ENCODE measurements at places on chromosomes 16 and 17.
A peak's percentile ranks its signal among the peaks of the same experiment; 100 is the strongest.

GRCh38 chr16:19238406-19238805 is 47.1 kb upstream of the CLEC19A start:
- DNase-seq, result no peak

GRCh38 chr16:83968891-83969649 is 1.0 kb downstream of the NECAB2 start:
- DNase-seq, result no peak

GRCh38 chr17:19372439-19372838 is 5.9 kb upstream of the MAPK7 start:
- DNase-seq, result no peak

GRCh38 chr17:12445331-12445730 is 220.4 kb upstream of the MYOCD start:
- no peak for DNase-seq

GRCh38 chr17:35373984-35374765 is 754 bp upstream of the SLFN11 start:
- DNase-seq, result peak; percentile 38

DNA sequence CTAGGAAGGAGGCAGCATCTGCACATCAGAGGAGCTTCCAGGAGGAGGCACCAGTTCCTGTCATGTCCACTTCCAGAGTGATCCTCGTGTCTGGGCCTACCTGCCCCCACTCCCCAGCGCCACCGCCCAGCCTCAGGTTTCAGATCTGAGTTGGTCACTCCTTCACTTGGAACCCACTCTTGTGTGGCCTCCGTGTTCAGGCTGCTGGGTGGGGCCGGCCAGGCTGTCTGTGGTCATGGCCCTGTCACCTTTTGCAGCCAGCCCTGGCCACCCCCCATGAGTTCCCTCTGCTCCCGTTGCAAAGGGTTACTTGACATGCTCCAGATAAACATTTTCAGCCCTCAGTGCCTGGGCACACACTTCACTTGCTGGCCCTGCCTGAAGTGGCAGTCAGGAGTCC is 26.6 kb upstream of the SPPL2C start:
- no peak for DNase-seq

- DNase-seq, result no peak
These were observed 10.3 kb downstream of the MPP3 start for GRCh38 chr17:43822570-43823190.

- DNase-seq, result no peak
These were observed 8.6 kb downstream of the CES4A start for GRCh38 chr16:66996983-66997358.

DNA sequence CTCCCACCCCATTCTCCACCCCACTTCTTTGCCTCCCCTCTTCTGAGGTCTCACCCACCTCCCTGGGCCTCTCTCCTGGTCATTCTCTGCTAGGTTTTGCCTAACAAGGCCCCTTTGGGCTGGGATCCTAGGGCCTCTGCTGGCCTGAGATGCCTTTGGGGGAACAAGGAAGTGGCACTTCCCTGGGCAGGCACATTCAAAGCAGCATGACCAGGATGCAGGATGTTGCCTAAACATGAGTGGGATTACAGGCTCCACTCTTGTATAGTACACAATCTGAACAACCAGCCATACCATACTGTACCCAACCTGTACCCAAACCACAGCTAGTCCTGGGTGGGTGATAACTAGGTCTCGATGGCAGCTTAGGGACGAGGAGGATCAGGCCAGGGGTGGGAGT is 9.0 kb downstream of the GALK1 start:
- DNase-seq, result no peak

GRCh38 chr17:68200689-68201417 is 47.0 kb upstream of the AMZ2 start:
- peak; percentile 74 for DNase-seq

- peak; percentile 40 for DNase-seq
These were observed 2.5 kb downstream of the TTLL6 start for GRCh38 chr17:48814504-48814903.

DNA sequence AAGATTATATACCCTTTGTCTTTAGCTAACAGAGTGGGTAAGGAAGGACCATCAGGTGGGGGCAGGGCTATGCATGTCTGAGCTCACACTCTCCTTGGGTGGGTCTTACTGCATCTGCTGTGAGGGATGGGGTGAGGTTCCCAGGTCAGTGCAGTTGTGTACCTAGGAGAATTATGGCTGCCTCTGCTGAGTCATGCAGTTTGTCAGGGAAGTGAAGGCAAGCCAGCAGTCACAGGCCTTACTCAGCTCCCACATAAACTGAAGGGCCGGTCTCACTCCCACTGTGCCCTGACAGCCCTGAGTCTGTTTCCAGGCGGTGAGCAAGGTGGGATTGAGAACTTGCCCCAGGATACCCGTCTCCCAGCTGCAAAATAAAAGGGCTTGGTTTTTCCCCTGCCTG is 328.6 kb downstream of the MAP2K6 start:
- DNase-seq, result no peak

- no peak for DNase-seq
These were observed 27.5 kb downstream of the KIFC3 start for GRCh38 chr16:57774705-57775285.

DNA sequence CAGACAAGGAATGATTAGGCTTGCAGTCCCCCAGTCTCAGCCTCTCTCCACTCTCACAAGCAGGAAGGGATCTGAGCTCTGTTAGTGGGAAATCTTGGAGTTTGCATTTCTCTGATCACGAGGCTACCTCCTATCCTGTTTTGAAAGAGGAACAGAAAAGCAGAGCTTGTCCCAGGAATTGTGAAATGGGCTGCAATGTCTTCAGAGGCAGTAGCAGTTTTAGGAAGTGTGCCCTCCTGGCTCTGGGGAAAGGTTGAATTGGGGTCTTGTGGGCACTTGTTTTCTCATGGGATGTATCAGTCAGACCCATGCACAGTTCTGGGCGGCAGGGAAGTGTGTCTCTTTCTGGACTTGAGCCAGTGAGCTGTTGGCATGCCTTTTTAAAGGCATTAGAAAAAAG is 22.8 kb downstream of the NUP85 start:
- DNase-seq, result no peak

DNA sequence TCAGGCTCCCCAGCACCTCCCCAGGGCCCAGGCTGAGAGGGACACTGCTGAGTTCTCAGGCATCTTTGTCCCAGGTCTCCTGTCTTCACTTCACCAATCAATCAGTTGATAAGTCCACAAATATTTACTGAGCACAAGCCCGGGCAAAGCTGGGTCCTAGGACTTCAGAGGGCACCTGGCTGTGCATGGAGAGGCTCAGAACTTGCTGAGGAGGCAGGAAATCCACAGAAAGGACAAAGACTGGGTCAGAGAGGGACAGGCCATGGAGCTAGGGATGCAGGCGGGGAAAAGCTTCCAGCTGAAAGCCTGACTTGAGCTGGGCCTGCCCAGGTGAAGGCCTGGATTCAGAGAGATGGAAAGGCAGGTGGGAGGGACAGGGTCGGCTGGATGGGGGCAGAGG is 33.2 kb upstream of the C1QL1 start:
- no peak for DNase-seq

DNA sequence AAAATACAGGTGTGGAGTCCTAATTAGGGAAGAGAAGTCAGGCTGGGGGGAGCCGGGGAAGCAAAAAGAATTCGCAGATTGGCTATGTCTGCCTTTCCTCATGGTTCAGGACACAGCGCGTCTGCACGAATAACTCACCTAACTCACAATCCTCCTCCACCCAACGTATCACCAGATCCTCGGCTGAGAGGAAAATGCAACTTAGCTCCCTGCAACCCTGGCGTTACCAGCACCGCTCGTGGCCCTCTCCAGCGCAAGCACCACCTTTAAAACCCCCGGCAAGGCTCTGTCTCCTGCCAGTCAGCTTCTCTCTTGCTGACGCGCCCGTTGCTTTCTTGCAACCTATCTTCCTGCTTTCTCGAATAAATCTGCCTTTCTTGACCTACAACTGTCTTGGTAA is 49.8 kb upstream of the METRNL start:
- DNase-seq, result no peak

DNA sequence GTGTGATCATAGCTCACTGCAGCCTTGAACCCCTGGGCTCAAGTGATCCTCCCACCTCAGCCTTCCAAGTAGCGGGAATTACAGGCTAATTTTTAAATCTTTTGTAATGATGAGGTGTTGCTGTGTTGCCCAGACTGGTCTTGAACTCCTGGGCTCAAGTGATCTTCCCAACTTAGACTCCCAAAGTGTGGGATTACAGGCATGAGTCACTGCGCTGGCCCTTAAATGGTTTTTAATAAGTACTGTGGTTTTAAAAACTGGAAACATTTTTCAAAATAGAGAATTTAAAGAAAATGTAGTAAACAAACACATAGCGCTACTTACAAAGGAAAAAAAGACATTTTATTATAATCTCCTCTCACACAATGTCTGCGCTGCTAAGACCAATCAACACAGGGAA is 32.2 kb downstream of the MARCHF10 start:
- no peak for DNase-seq

- no peak for DNase-seq
These were observed 228.0 kb downstream of the C16orf78 start for GRCh38 chr16:49601576-49601975.

DNA sequence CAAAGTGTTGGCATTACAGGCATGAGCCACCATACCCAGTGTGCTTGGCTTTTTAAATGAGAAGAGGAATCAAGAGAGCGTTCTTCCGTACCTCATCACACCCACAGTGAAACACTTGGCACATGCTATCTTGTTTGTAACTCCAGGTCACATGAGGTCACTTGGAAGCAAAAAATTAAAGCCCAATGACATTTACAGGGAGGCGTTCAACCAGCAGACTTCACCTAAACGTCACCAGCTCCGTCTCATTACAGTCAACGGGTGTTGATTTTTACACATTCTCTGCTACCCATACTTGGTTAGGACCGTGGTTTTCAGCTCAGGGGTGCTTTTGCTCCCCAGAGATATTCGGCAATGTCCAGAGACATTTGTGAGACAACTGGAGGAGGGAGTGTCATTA is 127.0 kb downstream of the XYLT1 start:
- DNase-seq, result no peak

- DNase-seq, result no peak
These were observed 59.2 kb downstream of the PLD6 start for GRCh38 chr17:17146786-17147406.

GRCh38 chr17:3724378-3725077 is 825 bp downstream of the HASPIN start:
- no peak for DNase-seq

GRCh38 chr17:63500543-63501390 is 22.4 kb upstream of the KCNH6 start:
- no peak for DNase-seq

DNA sequence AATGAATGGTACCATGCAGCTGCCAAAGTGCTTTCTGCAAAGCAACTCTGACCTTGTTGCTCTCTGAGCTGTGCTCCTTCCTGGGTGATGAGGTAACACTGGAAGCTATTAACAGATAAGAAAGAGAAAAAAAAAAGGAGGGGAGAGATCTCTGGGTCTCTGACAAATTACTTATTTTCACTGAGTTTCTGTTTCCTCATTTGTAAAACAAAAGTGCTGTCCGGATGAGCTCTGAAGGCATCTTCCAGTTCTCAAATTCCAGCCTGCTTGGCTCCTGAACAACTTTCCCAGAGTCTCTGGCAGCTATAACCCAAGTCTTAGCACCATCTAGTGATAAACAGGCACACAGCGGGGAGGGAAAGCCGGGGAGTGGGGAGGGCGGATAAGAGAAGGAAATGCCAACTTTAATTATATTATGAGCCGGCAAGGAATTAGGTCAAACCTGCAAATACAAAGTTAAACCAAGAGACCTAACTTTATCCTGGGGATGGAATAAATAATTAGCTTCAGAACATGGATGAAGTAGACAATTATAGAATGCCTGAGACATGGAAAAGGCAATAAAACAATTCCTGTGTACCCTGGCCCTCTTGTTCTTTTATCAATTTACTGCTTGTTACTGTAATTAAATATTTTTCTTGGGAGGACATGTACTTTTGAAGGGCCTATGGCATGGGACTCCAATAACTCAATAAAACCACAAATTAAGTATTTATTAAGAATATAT is 61.3 kb upstream of the KIFC3 start:
- no peak for DNase-seq

GRCh38 chr17:65163990-65164495 is 26.9 kb downstream of the RGS9 start:
- DNase-seq, result peak; percentile 39

GRCh38 chr17:56810343-56810742 is 23.4 kb downstream of the C17orf67 start:
- DNase-seq, result no peak

- no peak for DNase-seq
These were observed 258.6 kb downstream of the HS3ST3B1 start for GRCh38 chr17:14559264-14560119.

DNA sequence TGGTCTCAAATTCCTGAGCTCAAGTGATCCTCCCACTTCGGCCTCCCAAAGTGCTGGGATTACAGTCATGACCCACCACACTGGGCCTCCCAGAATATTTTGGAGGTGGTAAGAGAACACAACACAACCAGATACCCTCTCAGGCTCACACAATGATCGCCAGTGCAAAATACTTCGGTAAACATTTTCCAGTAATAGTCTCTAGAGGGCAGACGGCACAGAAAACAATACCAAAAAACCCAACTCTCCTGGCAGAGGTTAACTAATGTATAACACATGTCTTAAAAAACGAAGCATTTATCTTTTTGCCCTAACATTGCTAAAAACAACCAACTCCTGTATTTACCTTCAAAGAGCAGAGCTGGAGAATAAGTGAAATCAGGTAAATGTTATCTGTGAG is 10.5 kb downstream of the NUFIP2 start:
- no peak for DNase-seq

- DNase-seq, result no peak
These were observed 242.0 kb downstream of the FTO start for GRCh38 chr16:53945996-53946395.

- DNase-seq, result no peak
These were observed 12.0 kb upstream of the CLUH start for GRCh38 chr17:2723505-2723996.

DNA sequence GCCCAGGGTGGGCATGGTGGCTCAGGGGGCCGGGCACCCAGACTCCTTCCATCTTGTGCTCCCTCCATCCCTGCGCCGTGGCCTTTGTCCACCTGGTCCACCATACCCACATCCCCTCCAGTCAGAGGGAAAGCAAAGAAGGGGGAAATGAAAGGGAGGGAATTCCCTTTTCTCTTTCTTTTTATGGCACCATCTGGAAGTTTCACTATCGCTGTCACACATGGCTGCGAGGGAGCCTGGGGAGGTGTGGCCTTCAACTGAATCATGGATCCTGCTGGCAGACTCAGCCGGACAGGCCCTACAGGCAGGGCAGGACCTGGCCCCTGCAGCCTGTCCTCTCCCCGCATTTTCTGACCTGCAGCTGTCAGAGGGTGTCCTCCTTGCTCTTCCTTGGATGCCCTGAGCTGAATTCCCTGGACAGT is 6.2 kb downstream of the SLC12A3 start:
- no peak for DNase-seq

GRCh38 chr16:20944861-20945574 is 44.4 kb downstream of the LYRM1 start:
- peak; percentile 38 for DNase-seq

DNA sequence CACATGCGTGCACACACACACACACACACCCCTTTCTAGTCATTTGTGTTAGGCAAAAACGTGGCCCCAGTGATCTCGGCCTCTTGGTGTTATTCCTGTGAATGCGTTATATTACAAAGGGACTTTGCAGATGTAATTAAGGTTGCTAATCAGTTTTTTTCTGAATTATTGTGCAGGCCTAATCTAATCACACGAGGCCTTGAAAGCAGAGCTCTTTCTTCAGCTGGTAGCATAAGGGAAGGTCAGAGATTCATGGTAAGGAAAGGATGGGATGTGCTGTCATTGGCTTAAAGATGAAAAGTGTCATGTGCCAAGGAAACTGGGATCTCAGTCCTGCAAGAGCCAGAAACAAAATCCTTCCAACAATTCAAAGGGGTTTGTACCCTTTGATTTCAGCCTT is 113.4 kb upstream of the ELAC2 start:
- DNase-seq, result no peak

GRCh38 chr17:29124925-29125273 is 55.3 kb downstream of the MYO18A start:
- no peak for DNase-seq

All from stimulated activated CD4-positive, alpha-beta T cell treated with anti-CD3 and anti-CD28 coated beads, Interleukin-4, amount 100 ng/mL, for 48 hours (primary cell).